LNCaP clone FGC (cell line): ENCODE measurements at places on chromosomes 3 and 15.

- DNase-seq = no peak
These were observed 269.4 kb upstream of the RBMS3 start for GRCh38 chr3:29011441-29011840.

GRCh38 chr3:184233127-184233843, 3.9 kb downstream of the VWA5B2 start:
- no peak for DNase-seq

DNA sequence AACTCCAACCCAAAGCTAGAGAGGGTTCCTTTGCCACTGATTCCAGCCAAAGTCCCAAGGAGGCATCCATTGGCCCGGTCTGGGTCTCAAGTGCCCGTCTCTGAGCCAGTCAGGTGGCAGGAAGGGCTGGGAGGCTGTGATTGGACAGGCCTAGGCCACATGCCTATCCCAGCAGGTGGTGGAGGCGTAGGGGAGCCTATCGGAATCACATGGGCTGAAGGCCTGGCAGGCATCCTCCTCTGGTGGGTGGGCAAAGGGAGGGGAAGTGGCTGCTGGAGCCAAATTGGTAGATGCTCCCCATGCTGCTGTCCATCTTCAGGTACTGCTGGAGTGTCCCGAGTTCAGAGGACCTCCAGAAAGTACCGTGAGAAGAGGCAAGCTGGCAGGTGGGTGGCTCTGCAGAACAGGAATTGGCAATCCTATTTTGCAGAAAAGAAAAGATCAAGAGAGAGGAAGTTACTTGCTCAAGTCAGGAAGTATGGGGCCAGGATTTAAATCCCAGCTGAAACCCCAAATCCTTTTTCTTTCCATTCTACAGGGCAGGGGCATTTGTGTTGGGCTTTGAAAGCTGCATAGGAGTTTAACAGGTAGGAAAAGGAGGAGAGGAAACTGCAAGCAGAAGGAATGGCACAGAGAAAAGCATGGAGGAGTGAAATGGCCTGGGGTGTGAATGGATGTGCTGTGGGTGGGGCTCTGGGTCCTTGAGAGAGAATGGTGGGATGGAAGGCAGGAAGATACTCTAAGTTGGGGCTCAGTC, 3.7 kb downstream of the CHST13 start:
- DNase-seq = no peak

GRCh38 chr15:59691194-59691805, 2.2 kb upstream of the BNIP2 start:
- no peak for DNase-seq

DNA sequence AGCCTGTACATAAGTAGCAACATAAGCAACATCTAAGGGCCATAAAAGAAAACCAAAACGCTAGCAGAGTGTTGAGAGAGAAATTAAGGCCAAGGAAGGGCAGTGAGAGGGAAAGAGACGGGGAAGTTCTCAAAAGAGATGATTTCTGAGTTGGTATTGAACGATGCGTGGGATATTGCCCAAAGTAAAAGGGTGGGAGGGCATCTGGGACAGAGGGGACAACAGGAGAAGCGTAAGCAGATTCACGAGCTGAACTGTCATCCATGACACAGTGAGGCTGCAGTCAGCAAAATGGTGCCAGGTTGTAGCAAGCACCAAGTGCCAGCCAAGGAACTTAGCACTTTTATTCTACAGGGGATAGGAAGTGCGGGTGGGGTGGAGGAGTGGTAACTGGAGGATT, 11.8 kb downstream of the NCEH1 start:
- DNase-seq = no peak

GRCh38 chr3:52014613-52015012, 18.9 kb upstream of the RPL29 start:
- DNase-seq = no peak

GRCh38 chr3:41848753-41849574, 112.9 kb downstream of the ULK4 start:
- DNase-seq = no peak

DNA sequence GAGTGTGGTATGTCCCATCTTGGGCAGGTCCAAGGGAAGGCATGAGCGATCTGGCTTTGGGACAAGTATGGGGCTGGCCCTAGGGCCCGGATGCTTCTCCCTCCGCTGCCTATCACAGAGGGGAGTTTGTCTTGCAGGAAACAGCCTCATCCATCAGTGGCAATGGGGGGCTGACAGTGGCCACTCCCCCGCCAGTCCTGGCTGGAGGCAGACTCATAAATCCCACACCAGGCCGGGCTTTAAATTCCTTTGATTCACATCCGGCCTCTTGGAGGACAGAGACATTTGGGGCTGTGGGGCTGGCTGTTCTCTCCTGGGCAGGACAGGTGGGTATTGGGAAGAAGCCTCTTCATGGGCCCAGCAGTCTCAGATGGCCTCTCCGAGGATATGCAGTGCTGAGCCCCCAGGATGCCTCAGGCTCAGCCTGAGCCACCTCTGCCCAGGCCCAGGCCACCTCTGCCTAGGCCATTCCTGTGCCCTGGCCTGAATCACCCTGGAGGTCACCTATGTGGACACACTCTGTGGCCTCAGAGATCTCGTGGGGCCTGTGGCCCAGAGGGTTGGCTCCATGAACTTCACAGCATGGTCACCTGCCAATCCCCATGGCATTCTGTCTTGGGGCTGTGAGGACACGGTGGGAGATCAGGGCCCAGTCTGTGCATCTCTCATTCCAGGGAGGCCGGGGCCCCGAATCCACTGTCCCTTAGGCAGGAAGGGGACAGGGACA, 84.2 kb upstream of the GOLGA6L4 start:
- DNase-seq = no peak

GRCh38 chr3:53618936-53619335, 124.5 kb downstream of the CACNA1D start:
- no peak for DNase-seq

DNA sequence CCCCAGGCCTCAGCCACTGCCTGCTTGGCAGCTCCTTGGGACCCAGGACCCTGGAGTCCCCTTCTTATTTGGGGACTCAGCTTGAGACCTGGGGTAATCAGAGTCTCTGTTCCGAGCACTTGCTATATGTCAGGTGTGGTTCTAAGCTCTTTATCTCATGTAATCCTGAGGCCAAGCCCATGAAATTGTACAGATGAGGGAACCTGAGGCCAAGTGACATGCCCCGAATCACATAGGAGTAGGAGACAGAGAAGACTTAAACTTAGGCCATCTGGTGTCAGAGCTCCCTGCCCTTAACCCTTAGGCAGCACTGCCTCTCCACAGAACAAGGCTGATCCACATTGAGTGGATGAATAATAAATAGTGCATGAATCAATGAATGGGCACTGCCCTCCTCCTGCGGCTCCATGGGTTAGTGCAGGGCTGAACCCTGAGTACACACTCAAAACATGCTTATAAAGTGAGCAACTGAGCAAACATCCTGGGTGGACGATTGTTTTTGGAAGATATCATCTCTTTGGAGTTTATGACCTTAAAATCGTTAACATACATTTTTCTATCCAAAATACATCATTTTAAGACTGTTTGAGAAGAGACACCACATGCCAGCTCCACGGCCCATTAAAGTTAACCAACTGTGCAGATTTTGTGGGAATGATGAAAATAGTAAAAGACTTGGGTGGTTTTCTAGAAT, 33.2 kb upstream of the IQSEC1 start:
- peak; percentile 61 for DNase-seq

DNA sequence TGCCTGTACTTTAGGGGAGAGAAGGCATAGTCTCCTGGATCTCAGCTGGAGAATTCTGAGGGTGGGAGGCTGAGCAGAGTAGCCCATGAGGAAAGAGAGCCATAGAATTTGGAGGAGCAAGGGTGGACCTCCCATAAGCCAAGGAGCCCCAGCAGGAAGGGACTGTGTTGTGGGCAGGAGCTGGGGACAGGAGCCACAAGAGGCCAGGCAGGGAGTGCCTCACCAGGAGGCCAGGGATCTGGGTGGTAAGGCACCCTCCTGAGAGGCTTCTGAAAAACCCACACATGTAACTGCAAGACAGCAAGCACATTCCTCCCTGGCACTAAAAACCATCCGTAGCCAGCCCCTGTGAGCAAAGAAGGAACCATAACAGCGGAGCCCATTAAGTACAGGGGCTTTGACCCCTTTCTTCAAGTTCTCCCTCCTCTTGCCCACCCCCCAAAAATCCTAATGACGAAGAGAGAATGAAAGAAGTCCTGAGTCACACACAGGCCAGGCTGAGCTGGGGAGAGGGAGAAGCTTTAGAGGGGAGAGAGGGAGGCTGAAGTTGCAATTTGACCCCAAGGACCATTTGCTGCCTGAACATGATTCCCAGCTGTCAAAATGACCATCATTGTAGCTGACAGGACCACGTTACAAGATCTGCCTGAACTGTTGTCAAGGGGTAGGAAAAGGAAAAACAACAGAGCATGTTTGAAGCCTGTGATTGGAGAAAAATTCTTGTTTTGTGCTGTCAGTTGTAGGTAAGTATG, 82.6 kb downstream of the TRIM42 start:
- DNase-seq = no peak

DNA sequence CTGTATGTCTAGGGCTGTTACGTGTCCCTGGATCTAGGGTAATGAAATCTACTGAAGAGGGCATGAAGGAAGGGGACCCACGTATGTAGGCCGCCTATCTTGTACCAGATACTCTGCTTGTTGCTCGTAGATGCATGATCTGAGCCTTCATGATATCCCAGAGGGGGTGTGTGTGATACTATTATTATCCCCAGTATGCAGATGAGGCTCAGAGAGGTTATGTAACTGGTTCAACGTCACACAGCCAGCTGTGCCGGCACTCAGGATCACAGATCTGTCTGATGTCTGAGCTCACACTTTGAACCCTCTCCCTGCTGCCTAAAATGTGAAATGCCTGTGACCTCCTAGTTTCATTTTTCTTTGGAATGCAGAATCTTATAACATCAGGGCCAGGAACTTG, 36.2 kb upstream of the SEC13 start:
- no peak for DNase-seq

- no peak for DNase-seq
These were observed 140.7 kb downstream of the STAC start for GRCh38 chr3:36521007-36521379.

DNA sequence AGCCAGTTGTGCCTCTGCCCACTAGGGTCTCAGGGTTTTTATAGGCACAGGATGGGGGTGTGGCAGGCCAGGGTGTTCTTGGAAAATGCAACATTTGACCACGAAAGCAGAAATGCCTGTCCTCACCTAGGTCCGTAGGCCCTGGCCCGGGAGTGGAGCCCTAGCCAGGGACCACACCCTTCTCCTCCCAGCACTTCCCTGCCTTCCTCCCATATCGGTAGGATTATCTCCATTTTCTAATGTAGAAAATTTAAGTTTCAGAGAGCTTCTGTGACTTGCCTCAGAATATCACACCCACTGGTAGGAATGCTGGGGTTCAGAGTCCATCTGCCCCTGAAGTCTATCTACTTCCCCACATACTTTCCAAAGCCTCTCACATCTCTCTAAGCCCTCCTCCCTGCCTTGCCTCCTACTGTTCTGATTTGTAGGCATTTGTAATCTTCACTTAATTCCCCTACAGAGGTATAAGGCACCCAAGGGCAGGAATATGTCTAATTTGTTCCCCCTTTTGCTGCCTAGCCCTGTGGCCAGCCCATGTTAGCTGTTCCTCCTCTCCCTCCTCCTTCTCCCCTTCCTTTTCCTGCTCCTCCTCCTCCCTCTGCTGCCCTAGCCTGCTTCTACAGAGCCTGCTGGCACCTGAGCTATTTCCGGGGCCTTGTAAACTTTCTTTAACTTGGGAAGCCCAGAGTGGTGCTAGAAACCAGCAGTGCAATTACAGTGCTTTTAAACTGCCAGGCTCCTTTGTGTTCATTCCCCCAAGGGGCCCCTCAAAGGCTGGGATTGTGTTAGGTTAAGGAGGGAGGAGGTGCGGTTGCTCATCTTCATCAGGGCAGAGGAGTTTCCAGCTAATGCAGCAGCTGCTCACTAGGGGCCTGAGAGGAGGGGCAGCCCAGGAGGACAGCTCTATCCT, 71.1 kb downstream of the MRPL46 start:
- peak; percentile 41 for DNase-seq

DNA sequence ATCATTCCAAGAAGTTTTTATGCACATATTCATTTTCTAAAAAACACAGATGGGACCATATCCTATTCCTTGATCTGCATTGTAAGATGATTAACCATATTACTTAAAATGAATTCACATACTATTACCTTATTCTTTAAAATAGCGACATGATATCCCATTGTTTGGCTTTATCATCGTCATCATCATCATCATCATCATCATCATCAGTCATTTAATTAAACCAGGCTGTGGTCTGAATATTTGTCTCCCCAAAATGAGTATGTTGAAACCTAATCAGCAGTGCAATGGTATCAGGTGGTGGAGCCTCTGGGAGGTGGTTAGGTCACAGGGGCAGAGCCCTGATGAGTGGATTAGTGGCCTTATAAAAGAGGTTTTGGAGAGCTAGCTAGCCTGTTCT, 4.4 kb downstream of the TRAK1 start:
- no peak for DNase-seq

- DNase-seq = no peak
These were observed 120.9 kb downstream of the ZMAT3 start for GRCh38 chr3:178950676-178951075.

GRCh38 chr15:94460624-94461023, 229.3 kb downstream of the MCTP2 start:
- no peak for DNase-seq

- DNase-seq = no peak
These were observed 191.8 kb upstream of the CGNL1 start for GRCh38 chr15:57184502-57184901.

DNA sequence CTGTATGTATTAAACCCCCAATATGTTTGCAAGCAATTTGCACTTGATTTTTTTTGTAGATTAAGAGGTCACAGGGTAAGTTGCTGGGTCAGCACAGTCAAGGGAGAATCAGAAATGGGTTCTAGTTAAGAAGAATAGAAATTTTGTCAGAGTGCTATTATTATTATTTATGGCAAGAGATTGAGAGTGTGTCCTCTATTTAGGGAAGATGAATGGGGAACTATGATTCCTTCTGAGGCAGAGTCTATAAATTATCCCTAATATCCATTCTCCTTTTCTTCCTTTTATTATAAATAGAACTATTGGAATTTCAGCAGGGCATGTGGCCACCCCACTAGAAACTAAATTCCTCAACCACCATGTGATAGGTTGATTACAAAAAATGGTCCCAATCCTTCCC, 209.9 kb upstream of the UBE2E1 start:
- DNase-seq = no peak

- no peak for DNase-seq
These were observed 966.1 kb downstream of the AGBL1 start for GRCh38 chr15:87045746-87046145.

DNA sequence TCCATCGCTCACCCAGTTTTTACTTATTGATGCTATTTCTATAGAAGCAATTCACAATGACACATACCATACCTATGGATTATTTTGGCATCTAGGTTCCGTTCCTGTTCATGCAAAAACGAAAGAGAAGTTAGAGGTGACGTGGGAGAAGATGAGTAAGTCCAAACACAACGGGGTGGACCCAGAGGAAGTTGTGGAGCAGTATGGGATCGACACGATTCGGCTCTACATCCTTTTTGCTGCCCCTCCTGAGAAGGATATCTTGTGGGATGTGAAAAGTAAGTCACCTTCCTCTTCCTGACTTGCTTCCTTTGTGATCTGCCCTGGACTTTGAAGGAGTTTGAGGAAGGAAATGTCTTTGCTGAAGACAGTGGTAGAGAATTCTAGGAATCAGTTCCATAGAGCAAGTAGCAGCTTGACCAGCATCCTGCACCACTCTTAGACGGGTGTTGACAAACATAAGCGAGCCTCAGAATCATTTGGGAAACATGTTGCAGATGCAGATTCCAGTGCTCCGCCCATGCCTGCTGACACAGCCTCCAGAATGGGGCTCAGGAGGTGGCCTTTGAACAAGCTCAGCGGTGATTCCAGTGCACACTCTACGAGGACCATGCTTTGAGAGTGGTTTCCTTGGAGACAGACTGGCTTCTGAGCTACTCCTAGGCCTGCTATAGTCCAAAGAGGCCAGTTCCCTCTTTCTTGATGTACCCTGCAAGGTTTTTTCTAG, 78.4 kb upstream of the LIMD1 start:
- no peak for DNase-seq
